Nucleus accumbens (tissue), 56 donors: ENCODE measurements at places on chromosomes 5 and 9.
A peak's percentile ranks its signal among the peaks of the same experiment; 100 is the strongest.

GRCh38 chr5:142915813-142916424 lies 145.7 kb downstream of the ARHGAP26 start:
- peak; percentile 6 for DNase-seq

DNA sequence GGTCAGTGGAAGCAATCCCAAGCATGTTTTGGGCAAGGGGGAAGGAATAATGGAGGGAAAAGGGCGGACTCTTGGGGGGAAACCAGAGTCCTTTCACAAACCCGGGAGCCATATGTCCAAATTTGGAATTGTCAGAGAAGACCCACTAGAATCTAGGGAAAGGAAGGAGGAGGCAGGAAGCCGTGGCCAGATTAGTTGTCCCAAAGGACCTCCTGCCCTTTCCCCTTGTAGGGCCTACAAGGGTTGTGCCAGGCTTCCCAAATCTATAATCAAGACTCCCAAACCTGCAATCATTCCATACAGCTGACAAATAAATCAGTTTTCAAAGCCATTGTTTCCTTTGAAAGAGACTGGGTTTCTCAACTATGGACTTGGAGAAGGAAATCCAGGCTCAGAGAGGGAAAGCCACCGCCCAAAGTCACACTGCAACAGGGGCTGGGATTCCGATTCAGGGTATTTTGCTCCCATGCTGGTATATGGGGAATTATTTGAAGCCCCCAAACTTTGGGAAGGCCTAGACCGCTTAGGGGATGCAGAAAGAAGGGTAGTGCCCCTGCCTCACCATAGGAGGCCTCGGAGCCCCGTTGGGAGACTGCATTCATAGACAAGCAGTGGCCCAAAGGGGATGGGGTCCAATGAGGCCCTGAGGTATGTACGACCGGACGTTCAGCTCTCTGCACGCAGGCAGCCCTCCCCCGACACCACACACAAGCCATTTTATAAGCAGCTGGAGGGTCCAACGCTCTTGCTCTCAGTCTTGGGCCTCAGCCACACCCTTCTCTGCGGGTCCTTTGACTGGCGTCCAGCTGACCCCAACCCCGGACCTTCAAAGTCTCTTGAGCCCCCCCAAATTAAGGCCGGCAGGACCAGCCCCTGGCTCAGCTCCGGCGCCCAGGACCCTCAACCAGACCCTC lies 815 bp downstream of the ANXA6 start:
- no peak for DNase-seq

DNA sequence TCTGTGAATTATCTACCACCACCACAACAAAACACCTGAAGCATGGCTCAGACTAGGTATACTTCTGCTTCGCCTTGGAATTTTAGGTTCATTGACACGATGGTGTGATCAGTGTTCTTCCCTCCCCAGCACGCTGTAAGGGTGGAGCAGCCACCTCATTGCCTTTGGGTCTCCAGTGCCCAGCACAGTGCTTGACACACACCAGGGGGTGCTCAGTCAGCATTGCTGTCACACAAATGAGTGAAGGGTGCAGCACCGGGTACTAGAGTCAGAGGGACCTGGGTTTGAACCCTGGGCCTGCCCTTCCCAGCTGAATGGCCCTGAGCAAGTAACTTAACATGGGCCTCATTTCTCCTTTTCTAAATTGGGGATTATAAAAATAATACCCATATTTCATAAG lies 9.9 kb upstream of the ANGPTL2 start:
- no peak for DNase-seq

- DNase-seq = peak; percentile 30
Observed at GRCh38 chr5:57989378-57989777, 470.5 kb downstream of the PLK2 start.

- no peak for DNase-seq
Observed at GRCh38 chr5:52783226-52783959, 4.3 kb upstream of the ITGA1 start.

DNA sequence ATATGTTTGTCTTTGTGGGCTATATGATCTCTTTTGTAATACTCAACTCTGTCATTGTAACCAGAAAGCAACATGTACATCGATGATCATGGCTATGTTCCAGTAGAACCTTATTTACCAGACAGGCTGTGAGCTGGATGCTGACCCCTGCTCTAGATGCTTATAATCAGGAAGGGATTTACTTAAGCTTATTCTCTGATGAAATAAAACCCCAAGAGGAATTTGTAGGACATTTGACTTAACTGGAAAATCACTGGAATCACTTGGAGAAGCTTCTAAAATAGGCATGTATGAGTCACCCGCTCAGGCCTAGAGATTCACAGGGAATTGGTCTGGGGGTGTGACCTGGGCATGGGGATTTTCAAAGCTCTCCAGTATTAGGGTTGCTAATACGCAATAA lies 285.8 kb upstream of the ZNF608 start:
- no peak for DNase-seq

DNA sequence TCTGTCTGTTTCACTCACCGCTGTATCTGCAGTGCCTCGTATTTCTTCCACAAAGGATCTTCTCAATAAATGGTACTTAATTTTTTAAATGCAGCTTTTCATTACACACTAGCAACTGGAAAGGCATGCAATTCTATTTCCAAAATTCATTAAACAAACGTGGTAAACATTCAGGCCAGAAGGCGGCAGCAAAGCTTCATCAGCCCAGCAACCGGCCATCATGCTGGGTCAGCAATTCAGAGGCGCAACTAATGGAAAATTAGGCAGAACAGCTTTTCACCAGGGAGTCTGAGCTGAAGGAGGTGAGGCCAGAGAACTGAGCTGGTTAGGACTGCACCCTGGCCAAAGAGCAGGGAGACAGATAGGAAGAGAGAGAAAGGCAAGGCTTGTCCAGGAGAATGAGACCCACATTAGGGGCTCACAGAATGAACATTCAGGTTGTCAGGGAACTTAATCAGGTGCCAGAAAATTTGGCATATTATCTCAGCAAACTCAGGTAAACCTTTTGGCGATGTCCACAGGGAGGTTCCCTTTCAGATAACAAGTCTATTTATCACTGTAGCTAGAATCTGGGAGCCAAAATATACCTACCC lies 17.7 kb upstream of the RNF180 start:
- DNase-seq = peak; percentile 15

- no peak for DNase-seq
Observed at GRCh38 chr5:124460642-124461041, 285.8 kb downstream of the ZNF608 start.

GRCh38 chr5:123097483-123097870 lies 8.4 kb downstream of the PRDM6 start:
- DNase-seq = no peak

DNA sequence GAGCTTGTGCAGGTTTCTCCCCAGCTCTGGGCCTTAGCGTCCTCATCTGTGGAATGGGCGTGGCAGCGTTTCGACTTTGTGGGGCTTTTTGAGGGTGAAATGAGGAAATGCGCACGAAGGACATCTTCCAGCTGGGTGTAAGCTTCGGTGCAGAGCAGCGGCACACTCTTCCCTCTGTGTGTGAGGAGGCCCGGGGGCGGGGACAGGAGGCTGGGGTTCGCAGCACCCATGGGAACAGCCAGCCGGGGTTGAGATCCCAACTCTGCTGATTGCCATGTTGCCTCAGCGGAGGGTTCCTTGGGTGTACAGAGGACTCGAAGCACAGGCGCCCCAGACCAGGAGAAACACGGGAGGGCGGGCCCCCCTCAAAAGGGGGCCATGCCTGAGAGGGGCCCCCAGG lies 265.6 kb downstream of the NSG2 start:
- no peak for DNase-seq

DNA sequence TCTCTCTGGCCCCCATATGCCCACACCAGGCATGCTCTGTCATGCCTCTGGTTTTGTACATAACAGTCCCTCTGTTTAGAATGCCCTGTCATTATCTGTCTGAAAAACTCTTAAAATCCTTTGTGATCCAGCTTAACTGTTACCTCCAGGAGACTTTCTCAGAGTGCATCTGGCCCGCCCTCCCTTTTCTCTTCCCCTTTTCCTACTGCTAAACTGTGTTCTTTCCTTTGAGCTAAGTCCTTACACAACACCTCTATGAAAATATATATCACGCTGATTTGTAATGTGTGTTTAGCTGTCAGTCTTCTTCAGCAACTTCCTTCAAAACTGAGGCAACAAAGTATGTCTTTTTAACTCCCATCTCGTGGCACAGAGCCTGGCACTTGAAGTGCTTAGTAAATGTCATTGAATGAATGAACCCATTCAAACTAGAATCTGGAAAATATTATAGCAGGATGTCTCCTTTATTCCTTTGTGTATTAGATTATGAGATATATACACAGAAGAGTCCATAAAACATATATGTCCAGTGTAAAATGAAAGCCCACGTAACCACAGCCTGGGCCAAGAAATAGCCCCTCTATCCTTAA lies 166.2 kb upstream of the KLF9 start:
- no peak for DNase-seq

- no peak for DNase-seq
Observed at GRCh38 chr5:131281133-131281867, 17.4 kb downstream of the CDC42SE2 start.

- no peak for DNase-seq
Observed at GRCh38 chr9:137307255-137308056, 5.4 kb upstream of the NRARP start.

DNA sequence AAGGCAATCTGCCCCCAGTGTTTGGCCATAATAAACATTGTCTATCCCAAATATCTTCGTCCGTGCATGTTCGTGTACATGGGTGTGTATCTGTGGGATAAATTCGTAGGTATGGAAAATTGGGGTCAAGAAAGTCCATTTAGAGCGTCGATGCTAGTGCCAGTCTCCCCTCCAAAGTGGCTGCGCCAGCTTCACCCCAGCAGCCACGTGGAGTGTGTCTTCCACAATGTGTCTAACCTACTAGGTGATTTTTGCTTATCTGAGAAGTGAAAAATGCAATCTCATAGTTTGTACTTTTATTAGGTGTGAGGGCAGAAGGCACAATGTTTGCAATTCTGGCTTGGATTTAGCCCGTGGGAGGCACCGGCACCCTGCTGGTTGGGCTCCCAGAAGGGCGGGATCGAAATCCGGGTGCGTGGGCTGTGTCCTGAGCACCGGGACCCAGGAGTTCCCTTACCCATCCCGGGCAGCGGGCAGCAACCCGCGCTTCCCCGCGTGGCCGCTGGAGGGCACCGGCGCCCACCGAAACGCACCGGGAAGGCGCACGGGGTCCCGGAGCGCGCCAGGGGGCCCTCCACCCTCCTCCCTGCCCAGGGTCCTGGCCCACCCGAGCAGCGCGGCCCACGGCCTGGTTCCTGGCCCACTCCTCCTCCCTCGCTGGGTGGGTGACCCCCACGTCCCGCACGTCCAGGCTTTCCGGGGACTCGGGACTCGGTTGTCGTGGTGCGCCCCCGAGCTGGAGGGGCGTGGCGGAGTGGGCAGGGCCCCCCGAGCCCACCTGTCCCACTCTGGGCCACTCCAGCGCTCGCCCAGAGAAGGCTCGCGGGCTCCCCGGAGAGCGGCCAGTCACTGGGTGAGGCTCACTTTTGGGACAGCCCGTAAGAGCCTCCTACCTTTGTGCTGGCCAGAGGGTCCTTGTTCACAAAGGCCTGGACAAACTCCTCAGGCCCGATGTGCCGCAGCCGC lies 55.4 kb upstream of the RNF130 start:
- DNase-seq = no peak

GRCh38 chr5:138461343-138462125 lies 3.7 kb upstream of the EGR1 start:
- DNase-seq = no peak

DNA sequence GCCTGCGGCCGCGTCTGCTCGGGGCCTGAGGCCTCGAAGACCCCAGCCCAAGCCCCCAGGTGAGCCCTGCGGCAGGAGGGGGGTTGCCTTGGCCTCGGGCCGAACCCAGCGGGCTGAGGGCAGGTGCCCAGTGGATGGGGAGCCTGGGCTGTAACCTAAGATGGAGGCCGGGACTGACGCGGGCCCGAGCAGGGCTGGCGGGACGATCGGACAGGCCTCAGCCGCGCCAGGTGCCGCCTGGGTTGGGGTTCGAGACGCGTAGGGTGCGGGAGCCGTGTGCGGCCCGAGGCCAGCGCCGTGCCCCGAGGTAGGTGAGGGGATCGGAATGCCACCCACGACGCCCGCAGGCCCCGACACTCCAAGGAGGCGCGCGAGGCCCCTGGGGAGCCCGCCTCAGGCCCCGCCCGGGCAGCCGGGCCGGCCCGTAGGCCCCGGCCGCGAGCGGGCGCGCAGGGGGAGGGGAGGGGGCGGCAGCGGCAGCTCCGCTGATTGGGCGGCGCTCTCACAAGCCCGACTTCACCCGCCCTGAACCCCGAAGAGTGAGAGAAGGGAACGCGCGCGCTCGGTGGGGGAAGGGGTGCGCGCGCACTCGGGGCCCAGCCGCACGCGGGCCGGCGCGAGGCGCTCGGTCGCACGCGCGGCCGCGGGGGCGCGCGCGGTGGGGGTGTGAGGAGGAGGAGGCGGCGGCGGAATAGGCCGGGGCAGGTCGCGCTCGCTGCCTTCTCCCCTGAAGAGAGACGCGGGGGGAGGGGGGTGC lies at the start of gene NSD1:
TSS of gene NSD1 (plus strand) at position 678 of the 757 bp plus-strand sequence. CDS start 1,331 bp downstream, outside the sequence.
- peak; percentile 91 for DNase-seq

- DNase-seq = no peak
Observed at GRCh38 chr5:157729858-157730257, 1.4 kb upstream of the THG1L start.

DNA sequence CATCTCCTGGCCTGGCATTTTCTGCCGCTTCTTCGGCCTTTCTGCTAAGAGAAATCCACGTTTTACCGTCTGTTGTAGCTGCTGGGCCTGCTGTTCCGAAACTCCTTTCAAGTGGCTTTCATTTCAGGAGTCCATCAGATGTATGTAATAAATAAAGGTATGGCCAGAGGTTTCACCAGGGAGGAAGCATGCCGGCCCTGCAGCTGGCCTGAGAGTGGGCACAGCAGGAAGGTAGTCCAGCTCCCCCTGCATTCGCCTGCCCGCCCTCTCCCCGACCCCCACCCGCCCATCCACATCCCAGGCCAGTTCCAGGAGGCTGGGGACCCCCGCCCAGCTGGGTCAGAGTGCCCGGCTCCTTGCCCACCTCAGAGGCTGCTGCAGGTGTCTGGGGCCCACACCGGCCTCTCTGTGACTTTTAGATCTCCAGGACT lies 46.4 kb upstream of the EXOC3 start:
- DNase-seq = no peak

DNA sequence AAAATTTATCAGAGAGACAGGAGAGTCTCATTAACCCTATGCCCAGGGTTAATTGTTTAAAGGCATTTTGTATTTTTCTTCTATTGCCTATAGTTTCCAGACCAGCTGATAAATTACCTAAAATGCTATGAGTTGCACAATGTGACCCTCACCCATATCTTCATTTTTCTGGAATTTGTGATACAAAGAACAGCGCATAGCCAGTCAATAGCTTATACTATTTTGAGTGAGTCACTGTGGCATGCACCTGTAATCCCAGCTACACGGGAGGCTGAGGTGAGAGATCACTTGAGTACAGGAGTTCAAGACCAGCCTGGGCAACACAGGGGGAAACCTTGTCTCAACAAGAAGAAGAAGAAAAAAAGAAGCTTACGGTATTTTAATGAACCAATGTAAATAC lies 2.8 kb downstream of the C9orf153 start:
- DNase-seq = no peak

DNA sequence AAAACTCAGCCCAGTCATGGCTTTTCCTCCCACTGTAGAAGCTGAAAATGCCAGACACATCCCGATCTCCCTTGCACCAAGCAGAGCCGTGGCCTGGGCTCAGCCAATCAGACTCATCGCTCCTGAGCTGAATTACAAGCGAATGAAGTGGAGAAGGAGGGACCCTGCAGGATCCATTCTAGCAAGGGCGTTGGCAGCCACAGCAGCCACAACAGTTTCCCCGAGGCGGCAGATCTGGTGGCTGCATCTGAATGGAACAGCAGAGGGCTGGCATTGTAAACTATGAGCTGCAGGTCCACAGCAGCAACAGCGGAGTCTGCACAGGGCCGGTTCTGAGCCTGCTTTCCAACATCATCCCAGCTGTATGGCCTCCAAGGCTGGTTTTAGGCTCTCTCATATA lies 23.8 kb downstream of the ALG2 start:
- no peak for DNase-seq

- no peak for DNase-seq
Observed at GRCh38 chr9:111752455-111752854, 42.3 kb downstream of the SHOC1 start.
